Fibroblast of skin of scalp (primary cell): ENCODE measurements at places on chromosomes 16 and 17.

DNA sequence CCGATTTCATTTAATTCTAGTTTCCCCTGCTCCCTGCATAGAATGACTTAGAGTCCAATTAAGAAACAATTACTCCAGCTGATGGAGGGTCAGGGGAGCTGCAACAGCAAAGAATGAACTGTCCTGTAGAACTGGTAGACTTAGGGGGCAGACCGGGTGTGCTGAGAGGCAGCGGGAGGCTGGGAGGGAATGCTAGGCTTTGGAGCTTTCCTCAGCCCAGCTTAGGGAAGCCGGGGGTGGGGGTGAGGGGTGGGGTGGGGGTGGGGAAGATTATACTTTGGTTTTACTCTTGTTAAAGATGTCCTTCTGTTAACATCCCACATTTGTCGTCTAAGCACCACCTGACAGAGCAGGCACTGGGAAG, 458.6 kb upstream of the ASIC2 start:
- no peak for DNase-seq

- DNase-seq: no peak
Observed at GRCh38 chr16:56423584-56424403, 1.6 kb downstream of the AMFR start.

DNA sequence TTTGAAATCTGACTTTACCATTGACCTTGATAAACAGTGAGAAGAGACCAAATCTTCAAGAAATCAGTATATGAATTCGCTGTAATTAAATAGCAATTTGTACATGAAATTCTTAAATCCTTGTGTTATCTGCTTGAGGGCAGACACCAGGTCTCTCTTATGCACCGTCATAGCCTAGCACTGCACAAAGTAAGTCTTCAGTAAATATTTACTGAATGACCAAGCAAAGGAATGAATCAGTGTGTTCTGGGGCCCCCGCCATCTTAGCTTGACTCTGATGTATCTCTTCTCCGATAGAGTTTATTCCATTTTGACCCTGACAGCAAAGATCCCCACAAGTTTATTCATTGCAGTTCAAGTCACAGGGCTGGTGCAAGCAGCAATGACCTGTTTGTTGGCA, 328.0 kb downstream of the TMEM114 start:
- no peak for DNase-seq

DNA sequence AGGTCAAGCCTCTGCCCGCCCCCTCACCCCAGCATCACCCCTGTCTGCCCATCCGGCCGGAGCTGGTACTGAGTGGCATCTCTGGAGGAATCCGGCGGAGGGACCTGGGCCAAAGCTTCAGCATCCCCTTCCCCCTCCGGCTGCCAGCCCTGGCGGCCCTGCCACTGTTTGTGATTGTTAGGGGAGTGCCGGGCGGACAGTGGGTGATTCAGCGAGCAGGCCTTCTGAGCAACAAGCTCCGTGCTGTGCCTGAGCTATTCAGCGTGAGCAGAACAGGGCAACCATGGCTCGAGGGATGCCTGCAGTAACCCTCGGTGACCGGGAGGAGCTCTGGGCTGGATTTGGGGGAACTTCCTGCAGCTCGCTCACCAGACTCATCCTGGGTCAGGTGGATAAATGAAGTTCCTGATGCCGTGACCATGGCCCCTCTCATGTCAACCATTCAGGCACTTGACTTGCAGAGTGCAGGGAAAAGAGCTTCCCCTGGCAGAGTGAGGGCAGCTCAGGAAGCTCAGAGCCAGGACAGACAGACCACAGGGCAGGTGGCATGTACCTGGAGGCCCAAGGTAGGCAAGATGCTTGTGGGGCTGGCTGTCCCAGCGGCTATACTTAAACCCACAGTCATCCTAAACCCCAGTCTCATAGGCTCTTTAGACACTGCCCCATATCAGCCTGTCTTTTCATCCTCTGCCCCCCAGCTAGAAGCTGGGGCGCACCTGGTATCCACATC, 24.3 kb upstream of the MLKL start:
- DNase-seq: peak; percentile 60

- DNase-seq: no peak
Observed at GRCh38 chr16:77690416-77690815, 31.9 kb upstream of the NUDT7 start.

DNA sequence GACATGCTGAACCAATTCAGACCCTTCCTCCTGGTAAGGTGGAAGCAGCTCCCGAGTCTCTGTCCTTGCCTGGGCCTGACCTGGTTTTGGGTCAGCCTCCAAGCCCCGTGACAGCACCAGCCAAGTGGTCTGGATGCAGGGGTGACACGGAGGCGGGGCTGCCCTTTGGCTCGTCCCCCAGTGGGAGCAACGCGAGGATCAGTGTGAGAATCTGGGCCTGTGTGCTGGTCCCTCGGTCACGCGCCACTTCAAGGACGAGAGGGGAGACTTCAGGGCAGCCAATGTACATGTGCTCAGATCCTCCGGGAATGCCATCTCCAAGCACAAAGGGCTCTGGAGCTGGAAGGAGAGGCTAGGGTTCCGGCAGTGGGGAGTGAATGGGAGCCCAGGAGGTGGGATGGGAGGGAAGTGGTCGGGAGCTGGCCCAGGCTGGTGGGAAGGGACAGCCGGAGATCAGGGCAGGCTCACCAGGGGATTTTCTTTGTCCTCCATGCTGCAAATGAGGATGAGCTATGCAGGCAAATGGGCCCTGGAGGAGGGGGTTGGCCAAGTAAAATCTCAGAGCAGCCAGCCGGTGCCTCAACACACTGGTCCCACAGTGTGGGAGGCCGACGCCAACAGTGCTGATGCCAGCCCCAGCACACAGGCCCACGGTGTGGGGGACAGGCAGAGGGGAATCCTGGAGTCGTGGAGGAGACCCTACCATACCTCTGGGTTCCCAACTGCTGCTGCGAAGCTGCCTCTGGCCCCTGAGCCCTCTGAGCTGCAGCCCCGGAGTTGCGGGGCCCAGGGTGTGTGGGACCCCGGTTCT, 4.2 kb upstream of the NDRG4 start:
- no peak for DNase-seq

GRCh38 chr16:50173316-50173715, 20.2 kb downstream of the TENT4B start:
- DNase-seq: no peak

DNA sequence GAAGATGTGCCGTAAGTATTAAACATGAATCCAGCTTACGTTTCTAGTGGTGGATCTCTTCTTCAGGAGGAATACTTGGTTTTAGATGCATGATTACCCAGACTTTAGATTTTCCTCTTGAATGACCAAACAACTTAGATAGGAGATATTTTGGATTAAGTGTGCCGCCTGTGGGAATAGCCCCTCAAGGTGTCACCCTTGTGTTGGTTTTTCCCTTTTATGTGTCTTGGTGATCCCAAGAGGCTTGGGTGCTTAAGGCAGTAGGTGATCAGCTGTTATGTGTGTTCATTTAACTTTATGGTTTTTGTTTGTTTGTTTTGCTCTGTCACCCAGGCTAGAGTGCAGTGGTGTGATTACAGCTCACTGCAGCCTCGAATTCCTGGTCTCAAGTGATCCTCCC, 115.1 kb downstream of the PPM1E start:
- DNase-seq: no peak

- peak; percentile 80 for DNase-seq
Observed at GRCh38 chr16:10579965-10580882, at the start of gene EMP2. EMP2 (minus strand) TSS chr16:10580598; CDS start chr16:10547617, 32,981 bp downstream.

DNA sequence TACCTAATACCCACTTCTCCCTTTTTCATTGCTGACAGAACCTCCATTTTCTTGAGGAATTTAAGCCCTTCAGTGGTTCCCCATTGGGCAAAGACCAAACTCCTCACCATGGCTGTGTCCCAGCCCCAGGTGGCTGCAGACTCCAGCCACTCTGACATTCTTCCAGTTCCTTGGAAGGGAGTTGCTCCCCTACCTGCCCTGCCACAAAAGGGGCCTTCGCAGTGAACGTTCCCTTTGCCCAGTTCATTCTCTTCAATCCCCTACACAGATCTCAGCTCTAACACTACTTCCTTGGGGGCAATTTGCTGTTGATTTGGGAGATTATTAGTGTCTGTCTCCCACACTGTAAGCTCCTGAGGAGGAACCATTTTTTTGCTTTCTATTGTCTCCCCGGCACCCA, 3.2 kb upstream of the AKTIP start:
- no peak for DNase-seq
